Activated naive CD4-positive, alpha-beta T cell treated with anti-CD3 and anti-CD28 coated beads, Interleukin-2, amount 10 ng/mL, durations not matched to agents 5 hours and 36 hours (primary cell): ENCODE measurements at places on chromosomes 4 and X. TPM values are rescaled to one million over a fixed set of nuclear protein-coding genes. Genes with fewer than 3 reads are reported as not detected.

CNGA2 gene
- not detected for total RNA-seq

ATP7A gene
- total RNA-seq: 12.2 TPM

CTPS2 gene
- 5.8 TPM for total RNA-seq

DUSP21 gene
- total RNA-seq: not detected

NAA11 gene
- total RNA-seq: not detected

USP53 gene
- 11.0 TPM for total RNA-seq

REST gene
- total RNA-seq: 62.0 TPM

ERAS gene
- not detected for total RNA-seq

PDLIM3 gene
- not detected for total RNA-seq

SLITRK4 gene
- total RNA-seq: not detected

KCND1 gene
- total RNA-seq: 3.5 TPM

CSN1S1 gene
- total RNA-seq: not detected
